AG04450 (cell line): ENCODE measurements at places on chromosomes 7 and 10. TPM values are rescaled to one million over a fixed set of nuclear protein-coding genes. Genes with fewer than 3 reads are reported as not detected.

COL28A1 gene
- 0.02 and 0.04 TPM in 2 replicates for polyA plus RNA-seq

IKZF5 gene
- polyA plus RNA-seq, result 6.6 and 7.8 TPM in 2 replicates

ASB10 gene
- not detected in 2 replicates for polyA plus RNA-seq

GNG11 gene
- 13.8 and 19.7 TPM in 2 replicates for polyA plus RNA-seq

FAM13C gene
- 3.1 and 4.6 TPM in 2 replicates for polyA plus RNA-seq
